ENCODE measurements at places on chromosomes 4 and X.

DNA sequence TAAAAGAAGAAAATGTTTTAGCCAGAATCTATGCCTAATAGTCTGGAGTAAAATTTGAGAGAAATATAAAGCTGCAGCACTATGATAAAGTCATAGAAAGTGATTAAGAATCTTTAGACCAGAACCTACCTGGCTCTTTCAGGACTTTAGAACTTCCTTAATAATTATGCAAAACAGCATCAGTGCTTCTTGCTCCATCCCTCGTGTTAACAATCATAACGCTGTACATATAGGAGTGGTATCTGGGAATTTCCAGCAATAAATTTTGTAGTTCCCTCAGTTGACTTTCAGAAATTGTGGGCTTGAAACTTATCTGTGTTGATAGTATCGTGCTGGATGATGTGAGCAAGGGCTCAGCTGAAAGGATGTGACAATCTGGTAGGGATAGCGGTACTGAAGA is 102.1 kb upstream of the RASGEF1B start:
- DNase-seq: no peak

DNA sequence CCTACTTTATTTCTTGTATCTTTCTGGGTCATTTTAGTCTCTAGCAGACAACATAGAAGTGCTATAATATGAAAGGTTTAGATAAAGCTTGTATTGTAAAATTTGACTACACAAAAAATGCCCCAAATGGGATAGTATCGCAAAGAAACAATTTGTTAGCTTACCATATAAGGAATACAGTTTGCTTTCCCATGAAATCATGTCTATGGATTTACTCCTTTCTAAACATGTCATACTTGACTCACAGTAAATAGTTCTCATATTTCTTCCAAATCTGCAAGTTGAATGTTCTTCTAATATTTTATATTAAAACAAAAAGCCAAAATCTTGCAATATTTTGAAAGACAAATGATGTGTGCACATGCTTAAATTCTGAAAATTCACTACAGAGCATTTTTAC is 103.9 kb downstream of the PPA2 start:
- DNase-seq: no peak

DNA sequence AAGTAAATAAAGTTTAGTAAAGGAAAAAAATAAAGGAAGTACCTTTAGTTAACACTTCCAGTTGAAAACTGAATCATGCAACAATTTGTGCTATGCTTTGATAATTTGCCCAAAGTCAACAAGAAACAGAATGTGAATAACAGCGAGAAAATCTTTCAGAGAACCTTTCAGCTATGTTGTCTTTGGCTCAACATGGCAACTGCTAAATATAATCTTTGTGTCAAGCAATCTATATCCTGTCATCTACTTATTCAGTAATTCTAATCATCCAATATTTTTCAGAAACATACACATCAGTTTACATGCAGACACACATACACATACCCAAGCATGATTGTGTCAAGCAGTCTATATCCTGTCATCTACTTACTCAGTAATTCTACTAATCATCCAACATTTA is 136.0 kb upstream of the PABPC4L start:
- DNase-seq: no peak

GRCh38 chr4:73139245-73139644 is 69.7 kb upstream of the COX18 start:
- DNase-seq: no peak

DNA sequence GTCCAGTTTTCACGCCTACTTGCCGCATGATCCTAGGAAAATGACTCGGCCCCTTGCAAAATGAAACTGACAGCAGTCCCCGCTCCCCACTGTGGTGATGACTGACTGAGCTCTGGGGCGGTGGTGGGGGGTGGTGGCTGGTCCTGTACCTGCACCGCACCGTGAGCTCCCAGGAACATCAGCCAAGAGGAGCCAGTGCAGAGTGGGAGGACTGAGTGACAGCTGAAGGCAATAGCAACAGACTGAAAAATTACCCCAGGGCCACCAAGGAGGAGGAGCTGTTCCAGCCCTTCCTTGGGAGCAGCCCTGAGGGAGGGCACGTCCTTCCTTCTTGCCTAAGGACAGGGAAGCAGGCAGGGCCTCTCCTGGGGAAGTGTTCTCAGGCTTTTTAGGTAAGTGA is 2.4 kb upstream of the C4orf50 start:
- DNase-seq: no peak

- no peak for DNase-seq
Measured at GRCh38 chr4:44662623-44663005, 11.2 kb upstream of the YIPF7 start.

DNA sequence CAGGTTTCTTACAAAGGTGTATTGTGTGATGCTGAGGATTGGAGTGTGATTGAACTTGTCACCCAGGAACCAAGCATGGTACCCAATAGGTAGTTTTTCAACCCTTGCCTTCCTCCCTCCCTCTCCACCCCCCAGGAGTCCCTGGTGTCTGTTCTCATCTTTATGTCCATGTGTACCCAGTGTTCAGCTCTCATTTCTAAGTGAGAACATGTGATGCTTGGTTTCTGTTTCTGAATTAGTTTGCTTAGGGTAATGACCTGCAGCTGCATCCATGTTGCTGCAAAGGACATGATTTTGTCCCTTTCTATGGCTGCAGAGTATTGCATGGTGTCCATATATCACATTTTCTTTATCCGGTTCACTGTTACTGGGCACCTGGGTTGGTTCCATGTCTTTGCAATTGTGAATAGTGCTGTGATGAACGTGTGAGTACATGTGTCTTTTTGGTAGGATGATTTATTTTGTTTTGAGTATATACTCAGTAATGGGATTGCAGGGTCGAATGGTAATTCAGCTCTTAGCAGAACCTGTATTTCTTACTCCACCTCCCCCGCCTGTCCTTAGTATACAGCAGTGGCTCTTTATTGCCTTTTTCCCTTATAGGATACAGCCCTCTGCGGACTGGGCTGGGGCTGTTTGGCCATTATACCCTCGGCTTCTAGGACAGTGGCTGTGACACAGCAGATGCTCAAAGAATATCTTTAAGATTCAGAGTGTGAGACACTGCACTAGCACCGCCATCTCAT is 145.4 kb downstream of the PTTG2 start:
- DNase-seq: no peak

GRCh38 chrX:147763131-147763530 is 148.6 kb upstream of the FMR1 start:
- DNase-seq: no peak

DNA sequence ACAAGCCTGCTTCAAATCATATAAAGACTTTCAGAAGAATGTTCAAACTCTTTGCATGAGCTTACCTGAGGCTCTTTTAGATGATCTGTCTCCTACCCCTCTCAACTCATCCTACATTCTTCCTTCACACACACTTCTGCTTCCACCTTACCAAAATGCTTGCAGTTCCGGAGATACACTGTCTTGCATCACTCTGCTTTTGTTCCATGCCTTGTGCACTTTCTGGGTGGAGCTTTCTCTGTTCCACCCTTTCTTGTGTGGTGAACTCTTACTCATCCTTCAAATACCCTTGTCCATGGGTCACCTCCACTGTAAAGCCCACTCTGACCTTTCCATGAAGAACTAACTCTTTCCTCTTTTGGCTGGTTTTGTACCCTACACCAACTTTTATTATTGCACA is 18.4 kb upstream of the MGST2 start:
- no peak for DNase-seq

DNA sequence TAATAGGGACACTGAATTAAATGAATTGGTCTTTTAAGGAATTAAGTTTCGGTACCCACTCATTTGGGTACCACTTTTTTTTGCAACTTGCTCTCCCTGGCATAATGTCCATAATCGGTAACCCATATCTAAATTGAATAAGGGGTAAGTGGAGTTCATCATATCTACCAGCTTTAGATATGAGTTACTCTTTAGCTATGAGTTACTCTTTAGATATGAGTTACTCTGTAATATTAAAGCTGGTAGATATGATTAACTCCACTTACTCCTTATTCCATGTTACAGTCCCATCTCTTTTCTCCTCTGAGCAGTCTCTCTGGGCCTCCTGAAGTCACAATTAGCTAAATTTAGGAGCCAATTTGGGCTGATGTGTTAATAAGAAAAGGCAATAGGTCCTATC is 85.7 kb downstream of the TEX13C start:
- DNase-seq: peak; percentile 2

- no peak for DNase-seq
Measured at GRCh38 chr4:156248917-156249316, 295.3 kb upstream of the CTSO start.

Data from hematopoietic multipotent progenitor cell treated with erythropoietin and hydrocortisone succinate and interleukin-3 and kit ligand, for 15 days (in vitro differentiated cells).